NCI-H526 treated with DMSO at 0.1 percent for 48 hours (cell line): ENCODE measurements at places on chromosomes 7 and 10.

DNA sequence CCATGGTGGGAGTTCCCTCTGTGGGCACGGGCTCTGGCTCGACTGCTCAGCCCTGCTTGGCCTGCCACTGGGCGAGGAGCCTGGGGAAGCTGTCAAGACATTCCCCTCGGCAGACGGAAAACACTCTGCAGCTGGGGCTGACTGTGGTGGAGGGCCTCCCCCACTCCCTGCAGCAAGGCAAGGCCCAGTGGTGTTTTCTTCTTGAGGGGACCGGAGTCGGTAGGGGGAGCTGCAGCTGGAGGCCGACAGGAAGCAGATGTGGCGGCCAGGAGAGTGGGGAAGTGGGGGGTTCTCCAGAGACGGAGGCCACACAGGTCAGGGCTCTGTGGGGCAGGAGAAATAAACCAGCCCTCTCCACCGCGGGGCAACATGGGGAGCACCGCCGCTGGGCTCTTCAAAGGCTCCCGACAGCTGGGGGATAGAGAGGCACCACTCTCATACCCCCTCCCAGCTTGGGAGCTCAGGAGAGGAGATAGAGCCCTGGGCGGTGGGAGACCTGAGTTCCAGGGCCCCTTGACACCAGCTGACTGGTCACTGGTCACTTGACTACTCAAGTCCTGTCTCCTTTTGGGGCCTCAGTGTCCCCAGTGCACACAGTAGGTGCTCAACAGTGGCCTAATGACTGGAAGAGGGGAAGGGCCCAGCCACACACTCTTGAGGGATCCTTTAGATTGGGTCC lies 43.4 kb downstream of the PPIF start:
- no peak for DNase-seq

DNA sequence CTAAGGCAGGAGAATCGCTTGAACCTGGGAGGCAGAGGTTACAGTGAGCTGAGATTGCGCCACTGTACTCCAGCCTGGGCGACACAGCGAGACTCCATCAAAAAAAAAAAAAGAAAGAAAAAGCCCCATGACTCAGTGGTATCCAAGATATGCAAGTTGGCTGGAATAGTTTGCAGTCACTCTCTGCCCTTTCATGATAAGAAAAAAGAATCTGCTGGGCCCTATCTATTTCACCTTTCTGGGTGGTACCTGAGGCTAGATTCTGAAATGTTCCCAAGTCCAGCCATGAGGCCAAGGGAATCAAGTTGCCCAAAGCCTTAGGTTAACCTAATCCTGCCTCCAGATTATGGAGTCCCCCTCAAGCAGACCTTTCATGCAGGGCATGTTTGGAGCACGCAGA lies 24.3 kb downstream of the NKX2-3 start:
- no peak for DNase-seq

GRCh38 chr7:66043681-66044497 lies 31.7 kb upstream of the ASL start:
- DNase-seq = no peak

- DNase-seq = no peak
Measured at GRCh38 chr10:92787557-92788152, 60.7 kb upstream of the EXOC6 start.

DNA sequence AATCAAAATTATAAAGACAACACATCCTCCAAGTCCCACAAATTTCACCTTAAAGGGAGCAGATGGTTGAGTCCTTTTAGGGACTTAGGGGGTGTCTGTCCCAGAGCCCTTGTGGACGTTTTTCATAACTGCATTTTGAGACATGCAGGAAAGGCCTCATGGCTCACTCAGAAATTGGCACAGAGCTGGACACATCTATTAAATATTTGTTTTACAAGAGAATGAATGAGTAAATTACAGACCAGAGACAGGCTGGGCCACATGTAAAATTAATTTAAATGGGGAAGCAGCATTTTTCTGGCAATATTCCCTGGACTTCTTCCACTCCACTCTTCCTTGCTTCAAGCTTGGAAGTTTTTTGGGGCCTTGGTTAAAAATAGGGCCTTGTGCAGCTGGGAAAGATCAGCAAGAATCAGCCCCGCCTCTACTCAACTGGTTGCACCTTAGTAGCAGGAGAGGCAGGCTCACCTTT lies 20.0 kb downstream of the LAMB1 start:
- DNase-seq = no peak

GRCh38 chr10:124001391-124002148 lies 91.8 kb downstream of the CHST15 start:
- no peak for DNase-seq
